AG04449 (cell line): ENCODE measurements at places on chromosomes 1 and 21.

- no peak for DNase-seq
These were observed 71.8 kb downstream of the CD58 start for GRCh38 chr1:116498789-116499628.

DNA sequence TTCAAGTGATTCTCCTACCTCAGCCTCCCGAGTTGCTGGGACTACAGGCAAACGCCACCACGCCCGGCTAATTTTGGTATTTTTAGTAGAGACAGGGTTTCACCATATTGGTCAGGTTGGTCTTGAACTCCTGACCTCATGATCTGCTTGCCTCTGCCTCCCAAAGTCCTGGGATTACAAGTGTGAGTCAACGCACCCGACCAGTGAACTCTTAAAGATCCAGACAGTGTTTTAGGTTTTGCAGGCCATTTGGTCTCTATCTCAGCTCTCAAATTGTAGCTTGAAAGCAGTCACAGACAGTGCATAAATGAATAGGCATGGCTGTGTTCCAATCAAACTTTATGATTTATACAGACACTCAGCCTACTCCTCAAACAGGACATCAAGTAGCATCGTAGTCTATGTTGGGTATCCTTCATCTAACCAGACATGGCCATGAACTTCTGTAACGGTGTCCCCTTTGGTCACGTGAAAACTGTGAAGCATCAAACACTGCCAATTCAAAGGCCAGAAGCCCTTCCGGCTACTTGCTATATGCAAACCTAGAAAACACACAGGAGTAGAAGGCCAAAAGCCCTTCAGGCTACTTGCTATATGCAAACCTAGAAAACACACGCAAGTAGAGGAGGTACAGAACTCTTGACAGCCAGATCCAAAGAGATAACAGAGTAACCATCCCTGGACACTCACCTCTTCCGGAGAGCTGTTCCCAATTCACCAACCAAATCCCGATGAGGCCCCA is 3.1 kb downstream of the FUCA1 start:
- no peak for DNase-seq

GRCh38 chr1:169044296-169044695 is 62.2 kb upstream of the ATP1B1 start:
- no peak for DNase-seq

GRCh38 chr1:3817821-3818597 is 21.7 kb upstream of the LRRC47 start:
- no peak for DNase-seq

DNA sequence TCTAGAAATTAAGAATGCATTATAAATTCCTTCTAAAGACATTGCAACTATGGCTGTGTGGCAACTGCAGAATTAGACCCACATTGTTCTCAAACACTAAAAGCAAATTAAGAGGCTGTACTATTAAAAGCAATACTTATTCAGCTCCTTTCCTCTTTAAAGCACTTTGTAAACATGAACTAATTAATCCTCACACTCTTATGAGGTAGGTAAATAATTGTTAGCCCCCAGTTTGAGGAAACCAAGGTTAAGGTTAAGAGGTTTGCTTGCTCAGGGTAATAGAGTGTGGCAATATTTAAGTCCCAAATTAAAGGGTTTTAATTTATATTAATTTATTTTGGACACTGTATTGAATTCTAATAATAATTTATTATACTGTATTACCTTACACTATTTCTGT is 553.8 kb downstream of the LRRIQ3 start:
- no peak for DNase-seq

DNA sequence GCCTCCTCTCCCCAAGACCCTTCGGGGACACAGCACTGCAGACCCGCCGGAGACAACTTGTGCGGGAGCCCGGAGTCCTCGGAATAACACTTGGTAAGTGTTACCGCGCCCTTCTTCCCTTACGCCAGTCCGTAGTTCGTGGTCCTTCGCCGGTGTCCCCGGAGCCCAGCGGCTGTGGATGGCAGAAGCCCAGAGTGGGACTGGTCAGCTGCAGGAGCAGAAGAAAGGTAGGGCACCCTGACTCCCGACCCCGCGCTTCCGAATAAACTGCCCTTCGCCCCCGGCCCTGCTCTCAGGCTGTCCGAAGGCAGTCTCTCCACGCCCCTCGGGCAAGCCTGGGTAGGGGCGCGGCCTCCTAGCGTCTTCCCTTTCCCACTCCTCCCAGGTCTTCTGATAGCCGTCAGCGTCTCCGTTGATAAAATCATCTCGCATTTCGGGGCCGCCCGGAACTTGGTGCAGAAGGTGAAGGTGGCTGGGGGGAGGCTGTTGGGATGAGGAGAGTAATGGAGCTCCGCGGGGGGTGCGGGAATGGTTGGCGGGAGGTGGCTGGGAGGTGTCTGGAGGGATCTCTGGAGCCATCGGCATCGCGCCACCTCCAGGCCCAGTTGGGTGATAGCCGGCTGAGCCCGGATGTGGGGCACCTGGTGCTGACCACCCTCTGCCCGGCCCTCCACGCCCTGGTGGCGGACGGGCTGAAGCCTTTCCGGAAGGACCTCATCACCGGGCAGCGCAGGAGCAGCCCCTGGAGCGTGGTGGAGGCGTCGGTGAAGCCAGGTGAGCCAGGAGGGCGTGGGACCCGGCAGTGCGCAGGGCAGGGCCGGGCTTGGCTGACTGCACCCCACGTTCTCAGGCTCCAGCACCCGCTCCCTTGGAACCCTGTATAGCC is 4.3 kb downstream of the RUSC1 start:
- DNase-seq, result no peak

DNA sequence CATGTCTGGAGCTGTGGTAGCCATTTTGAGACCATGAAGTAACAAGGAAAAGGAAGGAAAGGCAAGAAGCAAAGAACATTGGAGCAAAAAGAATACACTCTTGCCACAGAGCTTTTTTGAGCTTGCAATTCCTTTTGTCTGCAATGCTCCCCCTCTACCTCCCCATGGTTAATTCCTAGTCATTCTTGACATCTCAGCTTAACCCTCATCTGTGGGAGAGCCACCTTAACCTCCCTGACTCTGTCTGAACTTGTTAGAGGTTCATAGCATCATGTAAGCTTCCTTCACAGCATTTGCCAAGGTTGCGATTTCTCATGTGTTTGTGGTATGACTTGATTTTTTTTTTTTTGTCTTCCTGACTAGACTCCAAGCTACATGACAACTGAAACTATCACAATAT is 564.1 kb upstream of the PLXNA2 start:
- DNase-seq, result no peak

- DNase-seq, result no peak
These were observed 607.8 kb upstream of the ADGRL2 start for GRCh38 chr1:81192647-81193642.

DNA sequence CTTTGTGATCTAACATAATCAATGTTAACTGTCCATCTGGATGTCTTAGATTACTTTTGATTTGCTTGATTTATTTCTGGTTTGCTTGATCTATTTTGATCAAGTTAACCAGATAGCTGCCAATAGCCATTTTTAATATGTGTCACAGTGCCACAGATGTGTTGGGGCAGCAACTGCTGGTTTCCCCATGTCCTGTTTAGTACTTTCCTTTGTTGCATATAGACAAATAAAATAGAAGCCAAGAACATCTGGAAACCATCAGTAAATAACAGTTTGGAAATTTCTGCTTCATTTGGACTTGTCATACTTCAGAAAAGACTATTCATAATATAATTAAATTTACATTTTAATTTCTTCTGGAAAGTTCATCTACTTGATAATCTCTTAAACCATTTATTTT is 145.6 kb upstream of the C21orf91 start:
- DNase-seq, result no peak

- DNase-seq, result no peak
These were observed 184.4 kb downstream of the MRPL39 start for GRCh38 chr21:25422610-25423608.

DNA sequence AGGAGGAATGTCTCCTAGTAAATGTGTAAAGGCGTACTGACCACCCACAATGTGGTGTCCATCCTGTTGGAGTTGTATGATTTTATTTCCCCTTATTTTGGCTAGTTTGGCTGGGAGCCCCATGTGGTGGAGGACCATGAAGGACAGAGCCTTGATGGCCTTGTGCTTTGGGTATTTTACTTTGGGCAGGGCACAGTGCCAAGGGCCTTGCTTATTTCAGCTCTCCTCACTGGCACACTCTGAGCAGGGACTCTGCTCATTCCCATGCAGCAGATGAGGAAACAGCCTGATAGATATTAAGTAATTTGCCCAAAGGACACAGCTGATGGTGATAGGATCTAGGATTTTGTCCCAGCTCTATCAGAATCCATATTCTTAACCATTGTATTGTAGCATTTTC is 50.2 kb downstream of the SMYD2 start:
- DNase-seq, result no peak

- no peak for DNase-seq
These were observed 250.4 kb upstream of the HOOK1 start for GRCh38 chr1:59564192-59564891.

GRCh38 chr1:44111861-44112260 is 6.8 kb upstream of the KLF17 start:
- DNase-seq, result no peak

GRCh38 chr1:15406614-15407559 is 2.8 kb upstream of the EFHD2 start:
- DNase-seq, result peak; percentile 37

GRCh38 chr1:42931108-42931539 is 27.5 kb downstream of the SLC2A1 start:
- no peak for DNase-seq

DNA sequence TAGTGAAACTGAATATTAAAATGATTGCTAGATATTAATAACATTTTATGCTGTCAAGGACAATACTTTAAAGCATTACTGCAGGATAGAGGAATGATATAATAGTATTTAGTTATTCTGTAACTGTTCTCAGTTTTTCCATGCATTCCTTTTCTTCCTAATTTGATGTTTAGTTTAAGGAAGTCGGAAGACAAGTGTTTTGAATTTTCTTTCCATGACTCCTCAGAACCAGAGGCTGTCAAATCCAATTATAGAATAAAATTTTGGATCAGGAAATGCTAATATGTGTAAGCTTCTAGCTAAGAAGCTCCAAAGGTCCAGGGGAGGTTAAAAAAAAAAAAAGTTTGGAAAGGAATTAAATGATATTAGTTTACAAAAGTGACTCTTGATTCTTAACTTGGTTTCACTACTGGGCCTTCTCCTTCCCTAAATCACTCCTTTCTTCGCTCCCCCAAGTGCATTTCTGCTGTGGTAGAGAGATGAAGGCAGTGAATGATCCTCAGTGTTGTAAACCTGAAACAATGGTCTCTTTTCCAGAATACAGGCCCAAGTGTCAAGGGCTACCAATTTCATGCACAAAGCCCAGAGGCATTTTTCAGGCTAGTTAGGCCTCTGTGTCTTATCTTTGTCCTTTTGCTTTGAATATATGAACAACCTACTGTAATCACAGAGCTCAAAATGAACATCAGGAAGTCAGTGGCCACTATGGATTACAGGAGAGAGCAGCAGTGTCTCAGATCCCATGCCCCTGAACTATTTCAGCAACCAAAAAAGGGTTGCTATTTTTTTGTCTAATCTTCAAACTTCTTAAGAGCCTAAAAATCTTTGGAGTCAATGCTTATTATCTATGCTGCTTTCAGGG is 6.2 kb downstream of the ADSS2 start:
- DNase-seq, result no peak

- no peak for DNase-seq
These were observed 45.1 kb downstream of the ECE1 start for GRCh38 chr1:21244986-21245687.

- DNase-seq, result no peak
These were observed 126.8 kb downstream of the PLXNA2 start for GRCh38 chr1:208117409-208117808.

DNA sequence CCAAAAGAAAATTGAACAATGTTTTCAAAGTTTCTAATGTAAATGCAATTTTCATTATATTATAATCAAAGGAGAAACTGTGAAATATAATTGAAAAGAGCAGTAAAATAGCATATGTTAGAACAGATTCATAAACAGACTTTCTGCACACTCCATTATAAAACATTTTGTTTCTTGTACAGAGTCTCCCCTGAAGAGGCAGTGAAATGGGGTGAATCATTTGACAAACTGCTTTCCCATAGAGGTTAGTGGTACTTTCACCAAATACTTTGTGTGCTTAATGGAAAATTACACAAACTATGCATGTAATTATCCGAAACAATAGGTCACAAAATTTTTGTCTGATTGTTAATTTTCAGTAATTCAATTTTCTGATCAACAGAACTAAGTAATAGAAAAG is 1.9 kb downstream of the RGS18 start:
- no peak for DNase-seq

- DNase-seq, result no peak
These were observed 1.1 kb downstream of the MIA3 start for GRCh38 chr1:222618880-222619596.
